ENCODE measurements at places on chromosomes 6 and 20. TPM values are rescaled to one million over a fixed set of nuclear protein-coding genes. Genes with fewer than 3 reads are reported as not detected.

DNA sequence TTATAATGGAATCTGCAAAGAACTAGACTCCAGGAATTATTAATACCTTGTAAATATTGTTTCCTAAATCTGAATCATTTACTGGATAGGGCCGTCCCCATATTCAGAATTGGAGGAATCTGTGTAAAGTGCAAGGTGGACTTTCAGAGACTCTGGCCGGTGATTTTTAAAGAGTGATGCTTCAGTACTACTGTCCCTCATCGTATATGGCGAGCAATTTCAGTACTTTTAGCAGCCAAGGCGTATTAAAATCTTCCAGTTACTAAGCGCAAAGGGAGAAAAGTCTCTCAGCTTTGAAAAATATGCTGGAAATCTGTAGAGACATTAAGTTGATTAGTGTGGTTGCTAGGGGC, 483 bp downstream of the SMIM26 start:
- H3K27me3 ChIP-seq, result no peaks in the 10 kb centered on the region
- DNase-seq, result no peak
- H3K4me3 ChIP-seq, result peak overlapping the region; percentile 64

SULF2 gene
- 32.4 TPM for total RNA-seq

LST1 gene
- total RNA-seq, result not detected

GRCh38 chr6:105753207-105753606, 332.9 kb upstream of the PRDM1 start:
- no peak overlapping the region for H3K4me3 ChIP-seq
- no peaks in the 10 kb centered on the region for H3K4me1 ChIP-seq
- H3K27me3 ChIP-seq, result no peaks in the 10 kb centered on the region
- H3K36me3 ChIP-seq, result no peaks in the 10 kb centered on the region
- no peak overlapping the region for H3K27ac ChIP-seq

DNA sequence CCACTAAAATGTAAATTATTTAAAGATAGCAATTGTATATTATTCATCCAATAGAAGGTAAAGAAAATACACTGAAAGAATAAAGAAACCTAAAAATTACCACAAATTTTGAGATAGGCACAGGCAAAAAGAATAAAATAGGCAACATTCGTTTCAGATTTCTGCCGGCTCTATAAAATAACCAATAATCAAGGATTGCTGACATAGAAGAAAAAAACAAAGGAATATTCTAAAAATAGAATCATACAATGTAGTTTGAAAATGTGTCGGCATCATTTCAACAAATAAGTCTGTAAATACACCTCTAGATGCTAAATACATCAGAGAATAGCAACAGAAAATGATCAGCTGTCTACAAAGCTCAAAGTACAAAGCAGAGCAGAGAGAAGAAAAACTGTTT, 973.3 kb downstream of the EPHA7 start:
- no peak overlapping the region for H3K27ac ChIP-seq
- H3K36me3 ChIP-seq, result no peaks in the 10 kb centered on the region
- no peak for DNase-seq

DNA sequence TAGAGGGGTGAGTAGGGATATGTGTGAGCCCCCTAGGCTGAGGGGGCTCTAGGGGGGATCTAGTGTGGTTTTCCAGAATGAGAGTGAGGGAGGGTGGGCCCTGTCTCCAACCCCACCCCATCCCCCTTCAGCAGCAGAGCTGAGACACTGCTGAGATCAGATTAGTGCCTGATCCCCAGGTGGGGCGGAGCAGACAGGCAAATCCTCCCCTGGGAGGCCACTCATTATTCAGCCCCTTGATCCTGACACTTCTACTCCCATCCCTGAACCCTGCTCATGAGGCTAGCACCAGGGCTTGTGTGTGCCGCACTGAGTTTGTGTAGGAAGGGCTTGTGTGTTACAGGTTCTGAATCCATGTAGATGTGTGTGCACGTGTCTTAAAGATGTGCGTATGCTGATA, 42.5 kb downstream of the SPDEF start:
- no peaks in the 10 kb centered on the region for H3K36me3 ChIP-seq
- no peak overlapping the region for H3K27ac ChIP-seq
- no peak for DNase-seq
- H3K27me3 ChIP-seq, result no peaks in the 10 kb centered on the region

- H3K27me3 ChIP-seq, result no peaks in the 10 kb centered on the region
- H3K36me3 ChIP-seq, result no peaks in the 10 kb centered on the region
- H3K4me3 ChIP-seq, result no peak overlapping the region
- H3K4me1 ChIP-seq, result no peaks in the 10 kb centered on the region
Observed at GRCh38 chr6:158417760-158418098, 105.5 kb downstream of the TULP4 start.

- no peak for DNase-seq
- no peak overlapping the region for H3K27ac ChIP-seq
- H3K4me1 ChIP-seq, result no peaks in the 10 kb centered on the region
- H3K27me3 ChIP-seq, result no peaks in the 10 kb centered on the region
- H3K4me3 ChIP-seq, result no peak overlapping the region
Observed at GRCh38 chr6:125739364-125739763, 10.1 kb upstream of the HEY2 start.

BANF2 gene
- not detected for total RNA-seq

DNA sequence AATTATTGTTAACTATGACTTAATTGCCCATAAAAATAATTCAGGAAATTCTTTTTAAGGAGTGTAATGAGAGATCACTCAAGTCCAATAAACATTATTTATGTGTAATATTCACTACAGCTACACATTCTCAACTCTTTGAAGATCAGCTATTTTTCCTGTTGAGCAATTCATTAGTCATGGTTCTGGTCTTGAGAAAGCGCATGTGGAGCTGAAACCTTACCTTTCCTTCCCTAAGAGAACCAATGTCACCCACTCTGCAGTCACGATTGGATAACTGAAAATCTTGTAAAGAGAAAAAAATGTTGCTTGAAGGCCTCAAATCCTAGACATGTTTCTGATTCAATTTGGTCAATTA, 736.9 kb upstream of the MARCKS start:
- no peaks in the 10 kb centered on the region for H3K27me3 ChIP-seq
- H3K4me1 ChIP-seq, result no peaks in the 10 kb centered on the region
- no peak overlapping the region for H3K4me3 ChIP-seq
- no peaks in the 10 kb centered on the region for H3K36me3 ChIP-seq
- DNase-seq, result no peak

LPIN3 gene
- total RNA-seq, result 141 TPM

TNF gene
- 3.4 TPM for total RNA-seq

FGD2 gene
- 46.9 TPM for total RNA-seq

STMN3 gene
- 3.4 TPM for total RNA-seq

DNA sequence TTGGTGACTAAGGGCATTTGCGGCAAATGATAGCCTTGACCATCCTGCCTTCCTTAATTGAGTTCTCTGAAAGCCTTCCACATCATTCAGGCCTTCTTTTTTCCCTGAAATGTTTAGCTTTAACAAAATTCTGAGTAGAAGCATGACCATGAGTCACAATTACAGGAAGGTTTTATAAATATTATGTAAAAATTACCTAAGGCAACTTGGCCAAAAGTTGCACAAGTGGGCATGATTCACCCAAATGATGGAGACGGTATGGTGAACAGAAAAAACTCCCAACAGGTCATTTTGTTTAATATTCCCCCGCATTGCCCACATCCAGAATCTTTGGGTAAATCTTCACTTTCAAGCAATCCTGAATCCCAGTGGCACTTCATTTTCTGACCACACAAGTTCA, 37.0 kb downstream of the MC3R start:
- H3K36me3 ChIP-seq, result no peaks in the 10 kb centered on the region
- DNase-seq, result no peak
- no peak overlapping the region for H3K4me3 ChIP-seq
- H3K4me1 ChIP-seq, result no peaks in the 10 kb centered on the region
- H3K27me3 ChIP-seq, result no peaks in the 10 kb centered on the region

DNA sequence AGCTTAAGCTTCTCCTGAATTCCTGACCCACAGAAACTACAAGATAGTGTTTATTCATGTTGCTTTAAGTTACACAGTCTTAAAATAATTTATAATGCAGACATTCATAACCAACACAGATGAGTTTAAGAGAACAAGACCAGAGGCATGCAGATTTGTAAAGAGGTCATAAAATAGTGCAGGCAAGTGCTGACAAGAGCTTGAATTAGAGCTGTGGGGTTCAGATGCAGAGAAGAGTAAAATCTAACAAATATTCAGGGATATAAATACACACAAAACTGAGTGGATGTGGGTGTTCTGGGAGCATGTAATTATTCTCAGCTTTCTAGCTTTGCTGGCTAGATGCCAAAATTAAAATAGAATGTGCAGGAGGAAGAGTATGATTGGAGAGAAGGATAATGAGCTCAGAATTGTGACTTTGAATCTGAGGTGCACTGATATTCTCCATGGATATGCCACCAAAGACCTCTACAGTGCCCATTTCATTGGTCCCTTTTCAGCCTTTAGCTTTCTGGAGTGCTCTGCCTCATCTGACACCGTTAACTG, 291.9 kb upstream of the SGK1 start:
- no peaks in the 10 kb centered on the region for H3K36me3 ChIP-seq
- no peak for DNase-seq
- no peaks in the 10 kb centered on the region for H3K4me1 ChIP-seq
- no peak overlapping the region for H3K4me3 ChIP-seq
- no peak overlapping the region for H3K27ac ChIP-seq
- no peaks in the 10 kb centered on the region for H3K27me3 ChIP-seq

- no peaks in the 10 kb centered on the region for H3K36me3 ChIP-seq
- DNase-seq, result no peak
- no peak overlapping the region for H3K27ac ChIP-seq
Observed at GRCh38 chr6:64220801-64221200, 585.2 kb downstream of the PHF3 start.

All from Peyer's patch (tissue), 4 donors.